ENCODE measurements at places on chromosomes 1 and 21.

DNA sequence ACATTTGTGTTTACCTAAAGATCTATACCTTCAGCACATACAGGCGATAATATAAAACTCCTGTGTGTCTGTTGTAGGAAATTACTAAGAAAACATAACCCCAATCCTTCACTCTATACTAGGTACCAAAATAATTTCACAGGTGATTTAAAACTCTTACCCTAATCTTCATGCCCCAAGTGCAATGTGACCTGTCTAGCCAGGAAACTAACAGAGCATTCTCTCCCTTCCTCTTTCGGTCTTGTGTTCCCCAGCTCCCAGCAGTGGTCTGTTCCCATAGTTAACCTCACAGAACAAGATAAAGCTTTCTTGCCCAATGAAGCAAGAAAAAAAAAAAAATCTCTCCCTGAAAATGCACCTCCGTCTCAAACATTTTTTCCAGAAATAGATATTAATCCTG lies 493.5 kb downstream of the DPYD start:
- no peak for DNase-seq

- DNase-seq = no peak
These were observed 78.1 kb downstream of the DHRS3 start for GRCh38 chr1:12539705-12540579.

GRCh38 chr1:35544976-35545375 lies 12.2 kb downstream of the KIAA0319L start:
- DNase-seq = peak; percentile 93

DNA sequence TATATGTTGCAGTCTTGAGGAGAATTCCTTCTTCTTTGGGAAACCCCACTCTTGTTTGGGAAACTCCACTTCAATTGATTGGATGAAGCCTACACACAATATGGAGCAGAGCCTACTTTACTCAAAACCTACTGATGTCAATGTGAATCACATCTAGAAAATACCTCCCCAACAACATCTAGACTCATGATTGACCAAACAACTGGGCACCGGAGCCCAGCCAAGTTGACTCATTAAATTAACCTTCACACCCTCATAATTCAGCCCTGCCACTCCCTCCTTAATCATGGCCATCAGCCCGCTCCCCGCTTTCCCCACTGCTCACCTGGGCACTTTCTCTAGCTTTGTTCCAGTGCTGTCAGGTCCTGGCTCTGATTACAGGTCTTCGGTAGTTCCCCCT lies 208.1 kb upstream of the MAP1LC3C start:
- DNase-seq = no peak

- DNase-seq = no peak
These were observed 66.9 kb upstream of the MAP1LC3C start for GRCh38 chr1:242065813-242066212.

DNA sequence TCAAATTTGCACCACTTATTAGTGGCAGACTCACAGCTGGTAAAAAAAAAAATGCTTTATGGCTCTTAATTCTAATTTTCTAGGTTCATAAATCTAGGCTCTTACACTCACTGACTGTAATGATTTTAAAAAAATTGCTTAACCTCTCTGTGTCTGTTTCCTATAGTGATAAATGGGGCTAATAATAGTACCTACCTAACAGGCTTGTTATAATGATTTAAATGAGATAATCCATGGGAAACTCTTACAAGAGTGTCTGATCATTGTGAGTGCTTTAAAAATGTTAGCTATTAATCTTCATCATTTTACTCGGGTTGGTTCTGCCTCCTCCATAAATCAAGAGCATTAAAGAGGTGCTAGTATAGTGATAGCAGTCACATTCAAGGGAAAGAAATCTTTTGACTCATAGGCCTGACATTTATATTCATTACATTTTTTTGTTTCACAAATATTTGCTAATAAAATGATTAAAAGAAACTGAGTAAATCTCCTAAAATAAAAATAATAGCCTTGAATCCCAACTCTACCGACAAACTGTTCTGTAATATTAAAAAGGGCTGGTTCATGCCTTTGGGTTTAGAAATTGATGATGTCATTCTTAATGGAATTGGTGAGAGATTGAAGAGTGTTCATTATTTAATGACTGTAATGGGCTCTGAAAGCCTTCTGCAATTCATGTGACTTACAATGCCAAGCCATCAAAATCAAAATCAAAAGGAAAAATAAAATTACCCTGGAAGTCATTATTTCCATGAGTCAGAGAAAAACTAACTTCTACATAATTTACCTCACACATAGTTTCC lies 93.9 kb upstream of the PALMD start:
- no peak for DNase-seq

- DNase-seq = peak; percentile 90
These were observed 41.0 kb upstream of the DR1 start for GRCh38 chr1:93304716-93305138.

- no peak for DNase-seq
These were observed 90.7 kb downstream of the ZNF281 start for GRCh38 chr1:200319148-200319547.

DNA sequence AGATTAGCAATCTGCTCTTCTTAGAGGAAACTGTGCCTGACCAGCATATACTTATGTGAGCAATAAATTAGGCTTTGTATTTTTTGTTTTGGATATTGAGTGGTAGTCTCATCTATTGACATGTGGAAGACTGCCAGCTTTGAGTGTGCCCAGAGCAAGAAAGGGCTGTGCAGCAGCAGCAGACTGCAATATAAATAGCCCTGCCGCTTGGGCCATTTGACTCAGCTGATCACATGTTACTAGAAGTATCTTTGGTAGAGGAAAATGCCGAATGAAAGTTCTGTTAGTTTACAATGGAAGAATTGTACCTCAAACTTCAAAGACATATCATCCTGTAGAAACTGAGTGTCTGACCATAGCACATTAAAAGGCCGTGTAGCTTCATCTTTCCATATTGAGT lies 9.1 kb upstream of the PSMB2 start:
- no peak for DNase-seq

GRCh38 chr1:101520302-101520701 lies 283.5 kb downstream of the S1PR1 start:
- peak; percentile 67 for DNase-seq

DNA sequence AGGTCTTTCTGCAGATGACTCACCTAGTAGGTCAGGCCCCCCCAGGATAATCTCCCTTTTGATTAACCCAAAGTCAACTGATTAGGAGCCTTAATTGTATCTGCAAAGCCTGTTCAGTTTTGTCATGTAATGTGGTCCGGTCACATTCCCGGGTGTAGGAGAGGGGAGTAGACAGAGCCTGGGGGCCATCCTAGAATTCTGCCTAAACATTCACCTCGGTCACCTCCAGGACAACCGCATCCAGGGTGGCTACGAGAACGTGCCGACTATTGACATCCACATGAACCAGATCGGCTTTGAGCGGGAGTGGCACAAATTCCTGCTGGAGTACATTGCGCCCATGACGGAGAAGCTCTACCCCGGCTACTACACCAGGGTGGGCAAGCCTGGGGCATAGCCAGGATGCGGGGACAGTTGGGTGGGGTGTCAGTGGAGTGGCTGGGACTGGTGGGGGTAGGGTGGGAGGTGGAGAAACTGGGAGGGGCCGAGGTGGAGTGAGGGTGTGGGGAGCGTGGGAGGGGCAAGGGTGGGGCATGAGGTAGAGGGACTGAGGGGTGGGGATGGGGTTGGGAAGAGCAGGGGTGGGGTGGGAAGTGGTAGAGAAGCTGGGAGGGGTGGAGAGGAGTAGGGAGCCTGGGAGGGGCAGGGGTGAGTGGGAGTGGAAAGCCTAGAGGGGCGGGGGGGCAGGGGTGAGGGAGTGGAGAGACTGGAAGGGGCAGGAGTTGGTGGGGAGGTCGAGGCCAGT lies 9.6 kb upstream of the MFN2 start:
- DNase-seq = no peak

DNA sequence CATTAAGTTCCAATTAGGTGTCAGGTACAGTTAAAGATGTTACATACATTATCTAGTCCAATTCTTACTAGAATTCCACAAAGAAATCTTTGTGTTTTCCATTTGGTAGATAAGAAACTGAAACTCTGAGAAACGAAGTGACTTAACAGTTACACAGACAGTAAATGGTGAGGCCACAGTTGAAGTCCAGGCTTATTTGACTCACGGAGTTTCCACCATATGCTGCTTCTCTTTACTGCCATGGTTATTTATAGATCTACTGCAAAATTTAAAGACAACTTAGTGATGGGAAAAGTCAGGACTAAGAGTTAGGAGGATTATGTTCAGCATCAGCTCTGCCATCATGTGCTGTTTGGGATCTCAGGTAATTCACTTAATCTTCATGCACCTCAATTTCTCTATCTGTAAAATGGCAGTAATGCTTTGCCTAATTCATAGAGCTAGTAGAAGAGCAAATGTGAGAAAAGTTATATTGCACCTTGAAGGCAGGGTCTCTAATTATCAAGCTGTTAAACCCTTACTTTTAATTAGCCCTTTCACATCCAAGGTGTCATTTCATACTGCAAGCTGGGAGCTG lies 26.2 kb upstream of the SAMSN1 start:
- no peak for DNase-seq

- DNase-seq = no peak
These were observed 21.0 kb downstream of the JUN start for GRCh38 chr1:58762806-58763205.

DNA sequence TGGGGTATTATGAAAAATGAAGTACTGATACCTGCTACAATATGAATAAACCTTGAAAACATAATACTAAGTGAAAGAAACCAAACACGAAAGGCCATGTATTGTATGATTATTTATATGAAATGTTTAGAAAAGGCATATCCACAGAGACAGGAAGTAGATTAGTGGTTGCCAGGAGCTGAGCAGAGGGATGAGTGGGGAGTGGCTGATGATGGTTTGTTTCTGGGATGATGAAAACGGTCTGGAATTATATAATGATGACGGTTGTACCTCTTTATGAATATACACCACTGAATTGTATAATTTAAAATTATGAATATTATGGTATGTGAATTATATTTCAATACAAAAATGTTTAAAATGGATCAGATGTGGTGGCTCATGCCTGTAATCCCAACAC lies 63.8 kb upstream of the MPC2 start:
- no peak for DNase-seq

GRCh38 chr1:41862384-41863221 lies 56.1 kb downstream of the HIVEP3 start:
- DNase-seq = peak; percentile 76

GRCh38 chr1:30879126-30879786 lies 29.3 kb downstream of the SDC3 start:
- DNase-seq = no peak

- peak; percentile 79 for DNase-seq
These were observed 89.0 kb upstream of the CHODL start for GRCh38 chr21:18155508-18156193.

GRCh38 chr1:218538341-218538740 lies 193.2 kb downstream of the TGFB2 start:
- no peak for DNase-seq

GRCh38 chr1:177701654-177702353 lies 268.1 kb downstream of the SEC16B start:
- DNase-seq = no peak

DNA sequence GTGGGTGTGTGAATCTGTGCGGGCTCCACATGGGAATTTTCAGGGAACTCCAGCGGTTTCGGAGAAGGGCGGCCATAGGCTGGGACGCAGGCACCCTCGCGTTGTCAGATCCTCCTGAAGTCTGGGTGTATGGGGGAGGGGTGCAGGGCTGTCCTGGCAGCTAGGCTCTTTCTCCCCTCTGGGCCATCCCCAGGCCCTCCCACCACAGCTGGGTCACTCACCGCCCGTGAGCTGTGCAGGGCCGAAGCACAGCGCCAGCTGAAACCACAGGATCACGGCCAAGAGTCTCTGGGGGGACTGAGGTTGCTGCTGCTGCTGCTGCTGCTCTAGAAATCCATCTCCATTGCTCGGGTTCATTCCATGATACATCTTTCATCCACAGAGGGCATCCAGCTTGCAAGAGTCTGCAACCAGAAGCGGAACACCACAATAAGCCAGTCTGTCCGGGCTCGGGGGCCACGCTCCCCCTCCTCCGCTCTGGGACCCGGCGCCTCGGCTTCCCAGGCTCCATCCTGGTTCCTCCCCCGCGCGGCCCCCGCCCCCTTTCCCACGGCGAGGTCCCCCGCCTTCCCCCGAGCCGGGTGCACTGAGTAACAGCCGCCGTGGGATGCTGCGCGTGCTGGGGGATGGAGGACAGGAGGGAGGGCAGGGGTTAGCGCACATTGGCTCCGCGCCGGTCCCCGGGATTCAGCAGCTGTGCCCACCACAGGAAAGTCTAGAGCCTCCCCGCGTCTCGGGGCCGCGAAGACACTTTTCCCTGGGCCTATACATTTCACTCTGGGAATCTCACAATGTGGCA lies 720 bp downstream of the SUSD4 start:
- DNase-seq = peak; percentile 13

GRCh38 chr1:37410815-37411214 lies 63.6 kb upstream of the ZC3H12A start:
- DNase-seq = peak; percentile 59

DNA sequence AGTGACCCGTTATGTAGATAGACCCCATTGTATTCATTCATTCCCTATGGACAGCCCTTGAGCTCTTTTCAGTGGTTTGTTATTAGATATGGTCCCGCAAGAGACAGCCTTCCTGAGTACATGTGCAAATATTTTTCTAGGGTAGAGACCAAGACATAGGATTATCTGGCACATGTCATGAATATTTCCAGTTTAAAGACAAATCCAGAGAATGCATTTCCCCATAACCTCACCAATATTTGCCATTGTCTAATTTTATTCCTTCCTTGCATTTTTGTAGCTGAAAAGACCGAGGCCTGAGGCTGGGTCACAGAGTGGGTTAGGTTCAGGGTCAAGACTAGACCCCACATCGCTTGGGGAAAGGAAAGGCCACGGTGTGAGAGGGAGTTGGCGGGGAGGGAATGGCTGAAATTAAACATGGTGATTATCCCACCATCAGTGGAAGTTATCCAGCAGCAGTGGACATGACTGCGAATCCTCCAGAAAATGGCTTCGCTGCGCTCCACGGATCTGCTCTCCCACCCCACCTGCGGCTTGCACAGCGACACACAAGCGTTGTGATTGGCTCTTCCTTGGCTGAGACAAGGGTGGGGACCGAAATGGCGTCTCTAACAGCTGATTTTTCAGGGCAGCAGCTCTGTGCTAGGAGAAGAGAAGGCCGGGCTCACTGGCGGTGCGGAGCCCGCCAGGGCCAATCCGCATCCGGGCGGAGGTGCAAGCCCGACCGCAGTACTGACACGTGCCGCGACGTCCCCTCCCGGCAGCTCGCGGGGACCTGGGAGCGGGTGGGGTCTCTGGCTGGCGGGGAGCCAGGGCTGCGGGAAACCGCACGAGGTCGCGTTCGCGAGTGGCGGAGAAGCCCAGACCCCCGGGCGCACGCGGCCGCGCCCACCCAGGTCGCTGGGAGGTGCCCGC lies 16.1 kb upstream of the STMN1 start:
- peak; percentile 82 for DNase-seq

DNA sequence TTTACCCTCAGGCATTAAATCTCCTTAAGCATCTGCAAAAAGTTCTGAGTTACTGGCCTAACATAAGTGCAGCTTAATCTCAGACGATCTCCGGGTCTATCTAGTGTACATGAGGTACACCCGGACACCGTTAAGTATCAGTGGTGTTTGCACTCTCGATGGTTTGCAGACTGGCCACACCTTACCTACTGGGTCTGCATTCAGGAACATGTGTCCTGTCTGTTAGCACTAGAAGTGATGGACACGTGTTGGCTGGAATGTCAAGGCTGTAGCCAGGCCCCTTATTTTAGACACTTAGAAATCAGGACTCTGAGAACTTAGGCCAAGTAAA lies 783 bp upstream of the AGL start:
- no peak for DNase-seq
